ENCODE measurements at places on chromosomes 4 and X. TPM values are rescaled to one million over a fixed set of nuclear protein-coding genes. Genes with fewer than 3 reads are reported as not detected.

Gene AADAT
- 20.9 TPM for total RNA-seq

Gene FSTL5
- total RNA-seq: 2.4 TPM

Gene FAM9B
- total RNA-seq: 2.8 TPM

Gene GLRB
- 20.6 TPM for total RNA-seq

Gene TBC1D9
- total RNA-seq: 48.8 TPM

Gene ZNF711
- total RNA-seq: 0.51 TPM

Gene TMSB15B
- 10.4 TPM for total RNA-seq

Gene CPE
- 142 TPM for total RNA-seq

Gene ZCCHC12
- 40.8 TPM for total RNA-seq

Gene TAF7L
- not detected for total RNA-seq

Gene PPEF2
- not detected for total RNA-seq

Gene CWH43
- total RNA-seq: not detected

Gene GAGE12J
- not detected for total RNA-seq

Gene UNC5C
- total RNA-seq: 21.6 TPM

Gene MGARP
- total RNA-seq: not detected

Gene S100G
- total RNA-seq: not detected

Gene LRRC66
- 1.5 TPM for total RNA-seq

Gene ADAMTS3
- 6.9 TPM for total RNA-seq

Gene PLS3
- 197 TPM for total RNA-seq

Gene TRMT2B
- 14.0 TPM for total RNA-seq

Gene RHOXF1
- not detected for total RNA-seq

Gene GIMD1
- total RNA-seq: not detected

Gene PNMA6A
- total RNA-seq: not detected

Measured in uterus (tissue), 4 donors.